Ascending aorta (tissue), 2 donors: ENCODE measurements at places on chromosomes 7 and 10. TPM values are rescaled to one million over a fixed set of nuclear protein-coding genes. Genes with fewer than 3 reads are reported as not detected.
A peak's percentile ranks its signal among the peaks of the same experiment; 100 is the strongest.

Gene NANOS1
- 5.3 TPM for total RNA-seq

Gene MGMT
- 7.0 TPM for total RNA-seq

Gene TCTN3
- total RNA-seq = 22.1 TPM

Gene NPM3
- total RNA-seq = 28.7 TPM

Gene ETV1
- total RNA-seq = 5.3 TPM

DNA sequence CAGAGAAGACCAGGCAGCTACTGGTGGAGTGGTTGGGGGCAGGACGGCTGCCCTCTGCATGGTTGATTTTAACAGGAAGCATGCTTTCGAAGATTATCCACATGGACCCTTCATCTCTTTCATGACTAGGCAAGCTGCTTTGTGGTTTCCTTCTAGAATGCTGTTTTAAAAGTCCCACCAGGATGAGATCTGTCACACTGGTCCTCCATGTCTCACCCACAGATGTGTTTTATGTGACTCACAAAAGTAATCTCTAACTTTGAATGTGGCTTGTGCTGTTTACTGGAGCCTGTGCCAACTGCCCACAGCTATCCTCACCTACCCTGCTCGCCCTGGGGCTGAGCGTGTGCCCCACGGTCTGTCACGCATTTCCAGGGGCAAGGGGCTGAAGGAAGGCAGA, 188.8 kb downstream of the GFRA1 start:
- no peaks in the 10 kb centered on the region for H3K27me3 ChIP-seq
- no peaks in the 10 kb centered on the region for H3K4me1 ChIP-seq
- no peak overlapping the region for H3K4me3 ChIP-seq
- H3K36me3 ChIP-seq = no peaks in the 10 kb centered on the region
- no peak for DNase-seq

DNA sequence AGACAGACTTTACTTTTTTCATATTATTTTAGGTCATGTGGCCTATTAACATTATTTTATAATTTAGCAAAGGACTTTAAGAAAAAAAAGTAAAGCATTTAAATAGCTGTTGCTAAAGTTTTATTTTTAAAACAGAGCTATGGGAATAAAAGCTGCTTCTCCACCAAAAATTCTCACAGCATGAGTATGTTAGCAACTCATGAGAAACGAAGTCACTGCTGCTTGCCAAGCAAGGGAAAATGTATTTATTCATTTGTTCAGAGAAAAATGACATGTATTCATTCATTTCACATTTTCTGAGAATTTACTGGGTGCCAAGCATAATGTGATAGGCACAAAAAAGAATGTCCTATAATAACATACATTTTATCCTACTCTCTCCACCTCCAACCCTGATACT, 5.1 kb downstream of the LRRC72 start:
- no peaks in the 10 kb centered on the region for H3K4me1 ChIP-seq
- H3K27me3 ChIP-seq = no peaks in the 10 kb centered on the region
- no peaks in the 10 kb centered on the region for H3K36me3 ChIP-seq
- no peak overlapping the region for H3K4me3 ChIP-seq
- no peak for DNase-seq

DNA sequence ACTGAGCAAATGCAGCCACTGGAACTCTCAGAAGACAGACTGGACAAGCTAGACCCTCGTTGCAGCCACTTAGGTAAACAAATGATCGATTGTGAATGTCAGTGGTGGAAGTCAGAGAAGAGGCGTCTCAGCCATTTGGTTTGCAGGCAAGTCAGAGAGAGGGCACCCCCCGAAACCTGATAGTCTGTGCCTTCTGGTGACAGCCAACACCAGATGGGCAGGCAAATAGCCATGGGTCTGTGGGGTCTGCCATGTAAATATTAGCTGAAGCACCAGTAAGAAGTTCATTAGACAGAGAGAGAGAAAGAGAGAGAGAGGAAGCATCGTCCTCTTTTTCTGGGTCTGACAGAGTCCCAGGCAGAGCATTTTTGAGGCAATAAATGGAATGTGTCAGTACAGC, 5.4 kb downstream of the PPP1R17 start:
- no peaks in the 10 kb centered on the region for H3K36me3 ChIP-seq
- no peak for DNase-seq
- no peak overlapping the region for H3K27ac ChIP-seq
- no peaks in the 10 kb centered on the region for H3K4me1 ChIP-seq

- H3K4me1 ChIP-seq = peaks cover 5% of the 10 kb centered on the region
- peak overlapping the region; percentile 74 for H3K27ac ChIP-seq
- peak; percentile 29 for DNase-seq
- H3K4me3 ChIP-seq = peak overlapping the region; percentile 51
- H3K36me3 ChIP-seq = no peaks in the 10 kb centered on the region
Observed at GRCh38 chr7:47254081-47254977, 327.6 kb downstream of the TNS3 start.

DNA sequence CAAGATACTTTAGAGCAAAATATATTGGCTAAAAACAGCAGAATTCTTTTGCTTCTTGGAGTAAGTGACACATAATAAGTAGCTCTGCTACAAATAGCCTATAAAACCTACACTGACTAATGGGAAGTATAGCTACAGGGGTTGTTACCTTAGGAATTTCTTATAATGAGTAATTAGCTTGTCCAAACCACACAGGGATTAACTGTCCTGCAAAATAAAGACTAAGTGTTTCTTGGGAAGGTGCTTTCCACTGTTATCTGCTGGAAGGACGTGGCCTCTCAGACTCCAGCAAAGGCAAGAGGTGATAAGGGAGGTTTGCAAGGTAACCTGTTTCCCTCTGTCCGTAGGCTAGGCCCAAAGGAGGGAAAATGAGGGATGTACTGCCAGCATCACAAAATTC, 302.4 kb downstream of the DOCK4 start:
- no peaks in the 10 kb centered on the region for H3K4me1 ChIP-seq
- no peaks in the 10 kb centered on the region for H3K36me3 ChIP-seq
- H3K27me3 ChIP-seq = no peaks in the 10 kb centered on the region
- no peak overlapping the region for H3K27ac ChIP-seq
- no peak for DNase-seq
